ENCODE measurements at places on chromosomes 6 and 20. TPM values are rescaled to one million over a fixed set of nuclear protein-coding genes. Genes with fewer than 3 reads are reported as not detected.

TCF21 gene
- not detected for total RNA-seq

SOBP gene
- 30.9 TPM for total RNA-seq

F13A1 gene
- 22.0 TPM for total RNA-seq

LTB gene
- total RNA-seq = not detected

TRIM10 gene
- 0.36 TPM for total RNA-seq

HLA-DRA gene
- total RNA-seq = 3.6 TPM

DNA sequence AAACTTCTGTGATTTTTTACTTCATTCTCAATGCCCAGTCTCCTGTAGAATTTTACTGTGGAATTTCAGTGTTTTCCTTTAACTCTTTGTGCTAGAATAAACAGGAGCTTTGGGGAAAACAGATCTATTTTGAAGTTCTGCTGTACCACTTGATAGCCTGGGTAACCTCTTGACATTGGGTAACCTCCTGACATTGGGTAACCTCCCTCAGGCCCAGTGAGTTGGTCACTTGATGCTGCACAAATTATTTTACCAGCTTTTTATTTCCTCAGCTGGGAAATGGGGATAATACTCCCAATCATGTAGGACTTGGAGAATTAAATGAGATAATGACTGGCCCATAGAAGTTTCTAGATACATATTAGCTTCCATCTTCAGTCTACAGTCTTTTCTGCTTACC is 137.3 kb upstream of the TOP1 start:
- DNase-seq = no peak

- no peak for DNase-seq
These were observed 3.7 kb downstream of the TIAM2 start for GRCh38 chr6:154998855-154999254.

GRCh38 chr20:32012159-32012688 is 2.0 kb downstream of the CCM2L start:
- DNase-seq = no peak

GRCh38 chr6:144778773-144779492 is 493.8 kb downstream of the UTRN start:
- DNase-seq = no peak
